ENCODE measurements at places on chromosomes 6 and 20.

DNA sequence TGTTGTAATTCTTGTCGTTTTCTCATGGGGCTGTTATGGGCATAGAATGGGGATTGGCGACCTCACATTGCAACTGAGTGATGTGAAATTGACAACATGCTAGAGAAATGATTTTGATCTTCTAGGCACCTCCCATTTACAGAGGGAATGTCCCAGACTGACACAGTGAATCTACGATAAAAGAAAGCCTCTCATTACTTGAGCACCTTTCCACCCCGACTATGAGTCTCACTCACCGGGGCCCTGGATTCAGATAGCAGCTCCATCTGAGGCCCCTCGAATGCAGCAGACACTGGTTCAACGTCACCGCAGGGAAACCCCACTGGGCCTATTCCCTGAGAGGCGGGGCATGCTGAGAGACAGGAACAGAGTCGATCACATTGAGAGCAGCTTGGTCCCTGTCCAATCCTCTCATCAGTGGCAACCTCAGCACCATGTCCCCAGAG, 49.1 kb downstream of the NFATC2 start:
- peak; percentile 50 for DNase-seq

DNA sequence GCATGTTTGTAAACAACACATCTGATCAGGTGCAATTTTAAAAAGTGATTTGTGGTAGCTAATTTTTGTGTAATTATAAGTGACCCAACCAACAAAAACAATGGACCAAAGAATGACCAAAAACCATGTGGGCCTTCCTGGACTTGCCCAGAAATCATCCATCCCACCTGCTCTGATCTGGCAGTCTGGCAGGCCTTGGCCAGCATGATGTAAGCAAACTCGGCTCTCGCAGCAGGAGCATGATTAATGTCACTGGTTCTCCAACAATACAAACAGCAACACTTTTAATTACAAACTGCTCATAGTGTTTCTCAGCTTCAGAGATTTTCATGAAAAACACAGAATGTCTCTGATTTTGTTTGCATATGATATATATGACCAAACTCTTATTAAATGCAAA, 16.1 kb downstream of the TP53INP2 start:
- DNase-seq: no peak

DNA sequence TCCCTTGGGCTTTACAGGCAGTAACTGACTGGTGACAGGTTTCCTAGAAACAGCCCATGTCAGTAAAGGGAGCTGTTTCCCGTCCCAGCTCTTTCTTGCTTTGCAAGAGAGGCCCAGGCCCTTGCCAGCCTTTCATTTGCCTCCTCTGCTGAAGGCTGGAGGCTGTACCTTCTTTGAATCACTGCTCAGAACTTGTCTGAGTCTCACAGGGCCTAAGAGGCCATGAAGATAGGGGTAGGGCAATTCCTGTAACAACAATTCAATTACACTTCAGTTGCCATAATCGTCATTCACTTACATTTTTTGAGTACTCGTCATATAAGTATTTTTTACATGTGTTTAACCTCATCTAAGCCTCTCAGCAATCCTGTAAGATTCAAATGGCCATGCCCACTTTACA, 25.9 kb upstream of the MAFB start:
- DNase-seq: no peak

GRCh38 chr6:71766796-71767195, 119.6 kb upstream of the RIMS1 start:
- DNase-seq: no peak

DNA sequence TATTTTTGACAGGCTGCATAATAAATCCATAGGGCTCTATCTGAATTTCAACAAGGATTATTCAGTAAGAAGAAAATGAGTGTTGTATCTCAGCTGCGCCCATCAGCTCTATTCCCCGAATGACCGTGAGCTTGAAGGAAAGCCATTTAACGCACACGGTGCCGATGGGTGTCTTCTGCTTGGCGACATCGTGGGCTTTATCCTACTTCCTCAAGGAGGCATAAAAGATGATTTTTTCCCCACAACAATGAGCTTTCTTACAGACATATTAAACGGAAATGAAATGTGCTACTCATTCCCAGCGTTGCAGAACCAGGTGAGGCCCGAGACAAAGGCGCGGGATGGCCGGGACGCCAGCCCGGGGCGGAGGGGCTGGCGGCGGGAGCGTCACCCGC, 710 bp downstream of the DYNLT1 start:
- peak; percentile 30 for DNase-seq
